Urinary bladder (tissue), 4 donors: ENCODE measurements at places on chromosomes 11 and 22. TPM values are rescaled to one million over a fixed set of nuclear protein-coding genes. Genes with fewer than 3 reads are reported as not detected.
A peak's percentile ranks its signal among the peaks of the same experiment; 100 is the strongest.

SLC5A12 gene
- total RNA-seq, result 0.37 TPM

- no peak for DNase-seq
Measured at GRCh38 chr11:120890609-120891320, 133.1 kb upstream of the TBCEL start.

GRCh38 chr11:1735271-1735670, 15.1 kb downstream of the IFITM10 start:
- DNase-seq, result no peak

- peak; percentile 94 for DNase-seq
Measured at GRCh38 chr22:38924347-38924952, 33.0 kb upstream of the APOBEC3A start.

DNA sequence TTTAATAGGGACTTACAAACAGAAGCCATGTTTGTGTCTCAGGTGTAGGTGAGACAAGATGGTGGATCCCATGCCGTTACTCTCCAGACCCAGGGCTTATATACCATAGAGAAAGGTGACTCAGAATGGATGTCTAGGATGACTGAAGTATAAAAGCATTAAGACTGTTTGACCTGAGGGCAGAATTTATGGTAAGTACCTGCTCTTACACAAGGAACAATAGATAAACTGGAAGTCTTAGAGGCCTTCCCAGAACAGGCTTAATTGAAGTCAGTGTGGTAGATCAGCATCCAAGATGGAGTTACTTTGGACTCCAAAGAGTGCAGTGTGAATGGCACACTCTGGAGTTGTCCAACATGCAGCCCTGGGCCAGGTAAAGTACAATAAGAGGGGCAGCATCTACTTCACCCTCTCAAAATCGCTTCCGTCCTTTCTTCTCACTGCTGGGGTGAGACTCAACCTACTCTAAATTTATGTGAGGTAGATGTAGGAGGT, 387.0 kb upstream of the DDI1 start:
- no peak for DNase-seq

KIF18A gene
- total RNA-seq, result 17.8 TPM

MOGAT2 gene
- 2.2 TPM for total RNA-seq

DNA sequence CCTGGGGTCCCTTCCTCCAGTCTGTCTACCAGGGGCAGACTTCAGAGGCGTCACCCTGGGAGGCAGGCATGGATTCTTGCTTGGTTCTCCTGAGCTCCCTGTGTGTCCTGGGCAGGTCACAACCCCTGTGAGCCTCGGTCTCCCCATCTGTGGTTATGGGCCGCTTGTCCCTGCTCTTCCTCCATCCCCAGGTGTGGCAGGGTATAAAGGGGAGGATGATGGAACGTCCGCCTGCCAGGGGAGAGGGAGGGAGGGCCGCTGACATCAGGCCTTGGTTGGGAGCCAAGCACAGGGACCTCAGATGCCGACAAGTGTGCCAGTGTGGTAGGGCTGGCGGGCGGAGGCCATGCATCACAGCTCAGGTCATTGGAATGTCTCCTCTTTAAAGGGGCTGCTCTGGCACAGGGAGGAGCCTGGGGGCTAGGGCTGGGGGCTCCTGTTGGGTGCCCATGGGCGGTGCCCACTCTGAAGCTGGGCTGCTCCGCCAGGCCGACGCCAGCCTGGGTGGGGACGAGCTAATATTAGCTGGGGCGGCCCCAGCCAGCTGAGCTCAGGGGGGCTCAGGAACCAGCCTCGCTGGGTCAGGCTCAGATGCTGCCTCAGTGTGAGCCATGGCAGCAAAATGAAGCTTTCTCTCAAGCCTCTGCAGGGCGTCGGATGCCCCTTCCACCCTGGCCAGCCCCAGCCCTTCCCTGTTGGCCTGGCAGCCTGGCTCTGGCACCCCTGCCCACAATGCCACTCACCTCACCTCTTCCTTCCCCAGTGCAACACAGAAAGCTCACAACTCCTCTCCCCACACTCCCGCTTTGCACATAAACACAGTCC, 12.8 kb downstream of the KCNC1 start:
- no peak for DNase-seq

- DNase-seq, result no peak
Measured at GRCh38 chr11:115238086-115238485, 266.1 kb downstream of the CADM1 start.
